OCI-LY7 (cell line): ENCODE measurements at places on chromosomes 7 and 10.

DNA sequence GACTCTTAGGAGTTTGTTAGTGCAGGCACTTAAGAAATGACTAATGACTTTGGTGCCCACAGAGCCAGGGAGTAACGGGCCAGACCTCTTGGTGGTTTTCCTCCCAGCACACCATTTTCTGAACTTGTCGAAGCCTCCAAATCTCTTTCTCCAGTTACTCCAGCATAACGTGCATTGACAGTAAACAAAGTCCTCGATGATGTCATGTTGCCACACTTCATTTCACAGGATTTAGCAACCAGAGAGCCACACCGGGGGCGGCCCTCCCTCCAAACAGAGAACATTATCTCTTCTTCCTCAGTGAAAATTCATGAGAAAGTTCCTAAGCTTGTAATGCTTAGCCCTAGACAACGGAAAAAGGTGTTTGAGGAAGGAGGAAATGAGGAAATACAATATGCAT, 4.0 kb upstream of the SVOPL start:
- no peak for DNase-seq

GRCh38 chr10:122392835-122393234, 18.3 kb downstream of the PLEKHA1 start:
- DNase-seq, result no peak

- DNase-seq, result no peak
Observed at GRCh38 chr10:11068861-11069633, 51.4 kb downstream of the CELF2 start.

GRCh38 chr7:42493436-42494198, 256.6 kb upstream of the GLI3 start:
- no peak for DNase-seq

DNA sequence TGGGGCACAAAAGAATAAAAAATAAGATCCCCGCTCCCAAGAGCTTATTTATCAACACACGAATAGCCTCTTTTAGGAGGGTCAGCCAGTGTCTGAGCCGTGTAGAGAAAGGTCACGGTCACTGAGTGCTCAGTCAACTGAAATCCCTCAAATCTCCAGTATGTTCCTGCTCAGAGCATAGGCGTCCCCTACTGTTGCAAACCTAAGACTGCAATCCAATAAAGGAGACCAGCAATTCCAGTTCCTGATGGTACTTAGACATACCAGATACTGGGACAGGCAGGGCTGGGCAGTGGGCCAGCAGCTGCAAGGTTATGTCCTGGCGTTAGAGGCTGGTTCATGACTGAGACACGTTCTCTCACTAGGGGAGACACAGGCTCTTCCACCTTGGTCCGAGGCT, 93.6 kb downstream of the CACNB2 start:
- no peak for DNase-seq

GRCh38 chr7:7521259-7521658, 14.4 kb downstream of the COL28A1 start:
- no peak for DNase-seq

DNA sequence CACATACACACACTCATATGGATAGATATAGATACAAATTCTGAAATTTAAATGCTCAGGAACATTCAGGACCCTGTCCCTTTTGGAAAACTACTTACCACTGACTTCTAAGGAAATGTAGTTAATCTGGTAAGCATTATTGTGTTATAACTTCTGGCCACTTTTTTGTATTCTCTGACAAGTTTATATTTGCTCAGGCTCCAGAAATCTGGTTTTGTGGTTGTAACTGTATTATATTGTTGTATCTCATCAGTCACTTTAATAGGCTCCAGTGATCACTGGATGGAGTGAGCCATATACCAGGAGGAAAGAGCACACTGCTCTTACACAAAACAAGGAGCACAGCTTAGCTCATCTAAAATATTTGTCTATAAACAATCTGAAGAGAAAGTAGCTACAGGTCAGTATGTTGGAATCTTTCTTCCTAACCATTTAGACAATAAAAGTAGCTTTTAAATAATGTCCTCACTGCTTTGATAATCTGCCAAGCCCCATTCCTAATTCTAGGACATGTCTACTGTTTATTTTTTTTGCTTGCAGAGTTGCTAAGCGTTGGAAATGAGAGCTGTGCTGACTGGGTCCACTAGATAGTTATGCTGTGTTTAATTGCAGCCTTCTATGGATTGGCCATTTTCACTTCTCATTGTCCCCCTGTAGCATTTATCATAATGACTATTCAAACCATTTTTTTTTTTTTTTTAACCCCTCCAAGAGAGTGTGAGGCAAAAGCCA, 43.8 kb downstream of the SMNDC1 start:
- DNase-seq, result no peak

GRCh38 chr10:93591065-93591808, 9.8 kb downstream of the RBP4 start:
- no peak for DNase-seq

- no peak for DNase-seq
Observed at GRCh38 chr7:1950066-1950451, 280.0 kb downstream of the ELFN1 start.

DNA sequence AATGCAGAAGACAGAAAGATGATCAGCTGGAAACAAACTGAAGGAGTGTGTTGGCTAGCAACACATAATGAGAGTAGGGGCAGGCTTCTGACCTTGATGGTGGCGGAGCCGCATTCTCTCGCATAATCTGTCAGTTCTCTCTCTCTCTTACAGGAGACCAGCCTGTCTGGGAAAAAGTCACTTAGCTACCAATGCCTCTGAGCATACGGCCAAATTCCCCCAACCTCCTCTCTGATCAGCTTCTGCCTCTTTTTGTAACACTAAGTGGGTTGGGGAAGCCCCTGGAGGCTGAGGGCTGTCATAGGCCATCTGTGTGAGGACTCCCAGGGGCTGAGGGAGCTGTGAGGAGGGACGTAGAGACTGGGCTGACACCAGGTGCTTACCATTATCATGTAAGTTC, 104.6 kb downstream of the HIPK2 start:
- no peak for DNase-seq

GRCh38 chr7:19284596-19285300, 139.5 kb upstream of the FERD3L start:
- no peak for DNase-seq

DNA sequence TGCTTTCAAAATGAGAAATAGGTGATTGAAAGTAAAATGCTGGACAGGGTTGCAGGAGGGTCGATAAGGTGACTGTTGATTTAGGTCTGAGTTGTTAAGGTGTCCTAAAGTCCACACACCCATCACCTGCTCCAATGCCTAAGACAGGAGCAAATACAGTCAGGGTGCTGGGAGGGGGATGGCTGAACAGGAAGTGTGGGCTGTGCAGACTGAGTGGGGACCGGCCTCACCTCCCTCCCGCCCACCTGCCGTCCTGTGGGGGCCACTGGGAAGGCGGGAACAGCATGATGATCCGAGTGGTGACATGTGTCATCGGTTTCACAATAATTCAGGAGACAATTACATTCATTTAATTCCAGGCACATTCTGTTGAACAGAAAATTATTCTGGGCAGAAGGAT, 260.8 kb downstream of the DNAJB6 start:
- no peak for DNase-seq

DNA sequence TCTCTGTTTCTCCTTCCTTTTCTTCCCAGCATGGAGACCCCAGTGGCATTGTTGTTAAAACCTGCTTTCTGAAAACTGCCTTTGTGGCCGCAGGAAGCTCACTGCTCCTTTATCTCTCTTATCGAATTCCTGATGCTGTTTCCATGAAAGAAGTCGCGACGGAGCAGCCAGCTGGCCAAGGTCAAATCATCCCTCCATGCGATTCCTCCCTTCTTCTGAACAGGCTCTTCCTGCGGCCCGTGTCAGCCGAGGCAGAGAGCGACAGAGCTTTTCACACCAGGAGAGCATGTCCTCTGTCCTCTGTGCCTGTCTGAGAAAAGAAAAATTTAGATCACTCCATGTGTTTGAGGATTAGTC, 242.1 kb upstream of the PITRM1 start:
- no peak for DNase-seq
